ENCODE measurements at places on chromosomes 3 and 15.

- DNase-seq: peak; percentile 37
Measured at GRCh38 chr15:59437817-59438624, at the start of gene FAM81A. FAM81A (plus strand) TSS chr15:59438186; CDS start chr15:59458627, 20,441 bp downstream.

DNA sequence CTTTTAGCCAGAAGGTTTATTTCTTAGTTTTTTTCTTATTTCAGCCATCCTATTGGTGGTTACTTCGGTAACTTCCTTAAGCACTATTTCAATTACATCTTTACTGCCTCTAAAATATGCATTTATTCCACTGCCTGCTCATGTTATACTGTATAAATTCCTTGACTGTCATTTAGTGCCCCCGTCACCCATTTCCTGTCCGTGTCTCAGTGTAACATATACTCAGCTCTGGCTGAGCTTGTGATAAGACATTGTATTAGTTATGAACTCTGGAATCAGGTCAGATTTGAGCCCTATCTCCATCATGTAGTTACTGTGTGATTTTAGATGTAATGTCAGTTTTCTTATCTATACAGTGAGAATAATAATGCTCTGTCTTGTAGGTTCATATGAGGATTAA, 24.2 kb downstream of the PIAS1 start:
- DNase-seq: no peak

- DNase-seq: no peak
Measured at GRCh38 chr3:32951410-32951811, at the start of gene CCR4. CCR4 (plus strand) TSS chr3:32951644; CDS start chr3:32953423, 1,779 bp downstream.

GRCh38 chr15:25054943-25055342, 100.2 kb downstream of the SNRPN start:
- no peak for DNase-seq

GRCh38 chr3:181974198-181974597, 262.5 kb downstream of the SOX2 start:
- DNase-seq: no peak

DNA sequence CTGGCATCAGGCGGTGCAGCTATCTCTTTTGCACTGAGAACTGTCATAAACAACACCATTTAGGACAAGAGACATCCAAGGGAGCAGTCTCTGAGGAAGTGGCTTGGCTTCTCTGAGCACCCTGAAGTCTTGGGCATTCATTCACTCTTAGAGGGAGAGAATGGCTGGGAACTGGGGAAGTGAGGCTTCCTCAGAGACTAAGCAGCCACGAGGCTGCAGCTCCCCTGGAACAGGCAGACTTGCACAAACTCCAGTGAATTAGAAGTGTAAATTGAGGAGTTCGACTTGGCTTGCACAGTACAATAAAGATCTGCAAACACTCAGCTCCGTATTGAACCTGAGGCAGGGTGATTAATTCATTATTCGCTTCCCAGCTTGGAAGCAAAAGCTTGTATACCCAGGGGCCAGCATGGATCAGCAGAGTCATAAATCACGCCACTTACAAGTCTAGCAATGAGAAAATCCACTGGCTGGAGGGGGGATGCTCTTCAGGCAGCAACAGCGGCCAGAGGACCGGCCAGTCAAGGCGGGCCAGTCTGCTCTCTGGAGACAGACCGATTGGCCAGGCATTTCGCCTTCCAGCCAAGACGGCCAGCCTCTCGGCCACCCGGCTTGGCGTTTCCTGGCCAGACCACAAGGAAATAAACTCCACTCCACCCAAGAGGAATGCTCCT, 118.8 kb upstream of the ADPGK start:
- DNase-seq: no peak

DNA sequence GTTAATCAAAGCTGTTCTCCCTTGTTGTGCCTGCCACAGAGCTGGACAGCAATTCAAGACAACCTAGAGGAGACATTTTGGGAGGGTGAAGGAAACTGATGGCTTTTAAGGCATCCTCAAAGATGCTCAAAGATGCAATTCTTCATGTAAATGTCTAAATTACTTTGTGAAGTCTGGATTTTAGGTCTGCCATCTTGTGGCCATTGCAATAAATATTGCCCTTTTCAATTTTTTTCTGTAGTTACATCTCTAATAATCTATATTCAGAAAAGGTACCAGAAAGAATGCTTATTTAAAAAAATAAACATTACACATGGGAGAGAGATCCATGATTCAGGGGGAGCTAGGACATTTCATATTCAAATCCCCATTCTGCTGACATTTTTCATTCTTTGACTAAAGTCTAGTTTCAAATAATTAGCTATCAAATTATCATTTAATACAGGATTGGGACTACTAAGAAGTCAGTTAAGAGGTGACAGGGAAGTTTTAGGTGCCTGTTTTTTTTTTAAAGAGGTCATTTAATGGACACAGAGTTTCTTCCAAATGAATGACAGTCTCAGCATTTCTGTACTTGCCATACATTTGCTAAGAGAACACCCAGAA, 259.8 kb upstream of the WNT5A start:
- DNase-seq: peak; percentile 8

DNA sequence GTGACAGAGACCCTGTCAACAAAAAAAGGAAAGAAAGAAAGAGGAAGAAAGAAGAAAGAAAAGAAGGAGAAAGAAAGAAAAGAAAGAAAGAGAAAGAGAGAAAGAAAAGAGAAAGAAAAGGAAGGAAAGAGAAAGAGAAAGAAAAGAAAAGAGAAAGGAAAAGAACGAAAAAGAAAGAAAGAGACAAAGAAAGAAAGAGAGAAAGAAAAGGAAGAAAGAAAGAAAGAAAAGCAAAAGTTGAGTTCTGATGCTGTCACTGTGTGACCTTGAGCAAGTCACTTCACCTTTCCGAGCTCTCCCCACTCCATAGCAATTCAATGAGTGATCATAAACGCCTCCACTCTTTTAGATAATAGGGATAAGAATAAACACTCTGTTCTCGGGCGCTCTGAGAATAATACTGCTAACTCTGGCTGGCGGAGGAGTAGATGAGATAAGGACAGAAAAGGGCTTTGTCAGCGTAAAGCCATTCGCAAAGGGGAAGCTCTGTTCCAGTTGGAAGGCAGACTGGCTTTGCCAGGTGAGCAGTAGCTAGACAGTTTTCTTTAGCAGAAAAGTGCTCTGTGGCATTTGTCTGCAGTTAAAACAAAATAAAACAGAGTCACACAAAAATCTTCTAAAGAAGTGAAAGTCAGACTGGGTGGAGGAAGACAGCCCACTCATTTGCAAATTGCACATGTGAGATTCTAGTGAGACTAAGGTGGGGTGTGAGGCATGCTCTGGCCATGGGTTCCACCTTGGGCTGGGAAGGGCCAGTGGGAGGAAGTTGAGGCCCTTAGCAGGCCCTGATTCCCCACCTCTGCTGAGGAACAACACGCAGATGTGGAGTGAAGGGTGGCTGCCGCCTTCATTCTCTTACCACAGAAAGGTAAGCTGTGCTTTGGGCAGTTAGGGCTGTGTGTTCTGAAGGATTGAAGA, 9.6 kb upstream of the FLNB start:
- peak; percentile 87 for DNase-seq

- peak; percentile 52 for DNase-seq
Measured at GRCh38 chr3:53169045-53169831, 8.2 kb downstream of the PRKCD start.

DNA sequence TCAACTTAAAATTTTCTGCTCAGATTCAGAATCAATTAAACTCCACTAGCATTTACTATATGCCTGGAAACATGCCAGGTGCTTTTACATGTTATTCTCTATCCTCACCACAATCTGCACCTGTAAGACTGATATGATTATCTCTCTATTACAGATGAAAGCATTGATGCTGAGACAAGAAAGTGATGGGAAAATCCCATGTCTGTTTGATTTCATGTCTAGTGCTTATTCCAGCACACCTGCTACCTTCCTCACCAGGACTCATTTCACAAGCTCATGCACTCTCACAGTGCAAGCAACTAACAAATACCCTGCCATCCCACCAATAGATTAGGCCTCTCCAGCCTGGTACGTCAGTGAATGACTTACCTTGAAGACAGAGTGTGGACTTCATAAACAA, 25.0 kb upstream of the BCL6 start:
- DNase-seq: no peak

GRCh38 chr15:27705056-27705455, 394.1 kb downstream of the OCA2 start:
- DNase-seq: no peak

GRCh38 chr15:71124937-71125790, 9.9 kb downstream of the THSD4 start:
- DNase-seq: no peak

DNA sequence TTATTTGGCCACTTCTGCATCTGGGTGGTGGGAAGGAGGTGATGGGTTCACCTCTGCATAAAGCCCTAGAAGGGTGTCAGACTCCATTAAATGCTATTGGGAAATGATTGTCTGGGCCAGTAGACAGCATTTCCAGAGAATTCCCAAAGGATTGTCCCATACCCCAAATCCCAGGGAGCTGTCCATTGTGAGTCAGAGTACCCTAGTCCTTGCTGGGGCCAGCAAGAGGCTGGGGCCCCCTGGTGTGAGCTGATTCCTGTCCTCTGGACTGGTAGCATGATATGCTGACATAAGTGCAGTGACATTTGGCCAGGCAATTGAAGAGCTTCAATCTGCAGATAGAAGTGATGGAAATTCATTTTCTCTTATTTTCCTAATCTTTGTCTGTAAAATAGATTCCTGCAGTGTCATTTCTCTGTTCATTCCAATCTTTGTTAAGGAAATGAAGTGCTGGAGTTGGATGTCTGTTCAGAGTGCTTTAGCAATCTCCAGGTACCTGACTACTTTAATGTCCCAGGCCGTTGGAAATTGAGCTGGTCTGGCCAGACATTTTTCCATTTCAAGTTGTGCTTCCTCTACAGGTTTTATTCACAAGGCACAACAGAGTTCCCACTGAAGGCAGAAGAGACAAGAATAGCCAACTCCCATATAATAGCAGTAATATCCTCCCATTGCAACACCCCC, 91.2 kb downstream of the RPLP1 start:
- DNase-seq: no peak

DNA sequence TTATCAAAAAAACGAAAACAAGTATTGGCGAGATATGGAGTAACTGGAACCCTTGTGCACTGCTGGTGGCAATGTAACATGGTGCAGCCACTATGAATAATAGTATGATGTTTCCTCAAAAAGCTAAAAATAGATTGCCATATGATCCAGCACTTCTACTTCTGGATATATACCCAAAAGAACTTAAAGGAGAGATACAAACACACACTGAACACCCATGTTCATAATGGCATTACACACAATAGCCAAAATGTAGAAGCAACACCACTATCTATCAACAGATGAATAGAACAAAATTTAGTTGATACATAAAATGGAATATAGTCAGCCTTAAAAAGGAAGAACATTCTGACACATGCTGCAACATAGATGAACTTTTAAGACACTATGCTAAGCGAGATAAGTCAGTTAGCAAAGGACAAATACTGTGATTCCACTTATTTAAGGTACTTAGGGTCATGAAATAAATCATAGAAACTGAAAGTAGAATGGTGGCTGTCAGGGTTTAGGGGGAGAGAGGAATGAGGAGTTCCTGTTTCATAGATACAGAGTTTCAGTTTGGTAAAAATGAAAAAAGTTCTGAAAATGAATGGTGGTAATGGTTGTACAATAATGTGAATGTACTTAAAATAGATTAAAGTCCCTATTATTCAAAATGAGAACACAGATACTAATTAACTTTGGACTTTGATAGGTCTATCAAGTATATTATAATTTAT, 59.4 kb upstream of the IMPG2 start:
- DNase-seq: no peak

DNA sequence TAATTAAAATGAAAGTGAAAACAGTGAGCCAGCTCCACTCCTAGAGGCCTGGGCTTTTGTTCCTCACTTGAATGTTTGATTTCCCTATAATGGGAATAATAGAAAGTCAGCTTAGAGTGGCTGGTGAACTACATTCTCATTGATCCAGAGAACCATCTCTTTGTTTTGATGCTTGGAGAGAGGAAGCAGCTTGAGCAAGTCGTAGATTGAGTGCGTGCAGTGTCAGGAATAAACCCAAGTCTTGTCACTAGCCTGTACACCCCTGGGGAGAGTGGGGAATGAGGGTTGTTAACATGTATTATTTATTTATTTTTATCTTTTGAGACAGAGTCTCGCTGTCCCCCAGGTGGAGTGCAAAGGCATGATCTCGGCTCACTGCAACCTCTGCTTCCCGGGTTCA, 885 bp upstream of the LSG1 start:
- DNase-seq: no peak

DNA sequence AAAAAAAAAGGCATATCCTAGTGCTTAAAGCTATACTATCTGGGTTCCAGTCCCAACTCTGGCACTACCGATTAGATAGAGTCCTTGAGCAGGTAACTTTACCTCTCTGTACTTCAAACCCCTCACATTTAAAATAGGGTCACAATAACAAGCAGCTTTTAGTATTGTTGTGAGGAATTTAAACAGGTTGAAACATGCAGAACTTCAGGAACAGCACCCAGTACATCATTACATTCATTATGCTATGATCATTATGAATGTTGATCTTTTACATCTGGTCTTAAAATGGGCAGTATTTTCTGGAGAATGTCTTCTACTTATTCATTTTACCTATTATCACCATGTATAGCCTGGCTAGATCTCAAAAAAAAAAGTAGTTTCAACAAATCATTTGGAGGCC, 176.1 kb upstream of the CCDC54 start:
- DNase-seq: no peak

- DNase-seq: no peak
Measured at GRCh38 chr3:56253941-56254665, 214.2 kb downstream of the ERC2 start.

GRCh38 chr3:105431200-105431599, 64.5 kb downstream of the ALCAM start:
- DNase-seq: no peak

DNA sequence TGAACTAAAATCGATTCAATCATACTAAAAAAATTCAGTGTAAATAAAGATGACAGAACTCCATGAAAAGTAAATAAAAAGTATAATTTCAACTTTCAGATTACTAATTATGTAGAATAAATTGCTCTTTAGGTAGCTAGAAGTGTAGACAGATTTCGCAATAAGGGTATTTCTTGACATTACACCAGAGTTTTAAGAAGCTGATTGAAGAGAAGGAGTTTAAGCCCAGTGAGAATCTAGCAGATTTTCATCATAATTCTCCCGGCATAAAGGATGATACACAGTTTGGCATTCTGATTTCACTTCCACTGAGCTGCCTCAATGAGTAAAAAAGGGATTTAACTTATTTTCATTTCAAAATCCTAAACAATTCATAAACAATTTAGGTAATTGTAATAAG, 259.2 kb downstream of the NEK10 start:
- DNase-seq: no peak

DNA sequence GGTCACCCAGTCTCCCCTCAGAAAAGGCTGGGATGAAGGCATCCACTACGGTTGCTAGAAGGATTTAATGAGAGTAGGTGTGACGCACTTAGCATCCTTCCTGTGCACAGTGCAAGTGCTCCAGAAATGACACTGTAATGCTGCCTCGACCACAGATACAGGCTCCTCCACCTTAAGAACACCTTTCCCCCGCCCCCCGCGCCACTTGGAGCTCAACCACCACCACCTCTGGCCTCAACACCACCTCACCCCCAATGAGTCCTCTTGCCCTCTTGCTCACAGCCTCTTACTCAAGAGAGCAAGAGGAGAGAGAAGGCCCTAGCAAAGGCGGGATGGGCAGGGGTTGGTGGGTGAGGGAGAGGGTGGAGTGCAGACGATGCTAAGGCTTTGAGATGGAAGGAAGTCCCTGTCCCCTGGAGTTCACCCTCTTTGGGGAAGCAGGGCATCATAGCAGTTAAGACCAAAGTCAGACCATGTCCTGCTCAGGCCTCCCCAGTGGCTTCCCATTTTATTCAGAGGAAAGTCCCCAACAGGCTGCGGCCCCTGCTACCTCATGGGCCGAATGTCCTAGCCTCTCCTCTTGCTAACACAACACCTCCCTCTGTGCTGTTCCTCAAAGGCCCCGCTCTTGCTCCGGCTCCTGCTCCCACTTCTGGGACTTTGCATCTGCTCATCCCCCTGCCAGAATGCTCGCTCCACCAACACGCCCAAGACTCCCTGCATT, 8.3 kb downstream of the STARD5 start:
- no peak for DNase-seq

Data from amniotic epithelial cell (primary cell).